ENCODE measurements at places on chromosomes 11 and 22. TPM values are rescaled to one million over a fixed set of nuclear protein-coding genes. Genes with fewer than 3 reads are reported as not detected.

Gene INS
- polyA plus RNA-seq: not detected

- peaks cover 19% of the 10 kb centered on the region for H3K4me1 ChIP-seq
- DNase-seq: no peak
- no peak overlapping the region for H3K27ac ChIP-seq
- H3K27me3 ChIP-seq: no peaks in the 10 kb centered on the region
Measured at GRCh38 chr22:39277142-39277607, 32.4 kb upstream of the PDGFB start.

Gene LGALS12
- 0.12 TPM for polyA plus RNA-seq

GRCh38 chr11:115636753-115637527, 132.7 kb upstream of the CADM1 start:
- no peak for DNase-seq
- no peaks in the 10 kb centered on the region for H3K36me3 ChIP-seq

DNA sequence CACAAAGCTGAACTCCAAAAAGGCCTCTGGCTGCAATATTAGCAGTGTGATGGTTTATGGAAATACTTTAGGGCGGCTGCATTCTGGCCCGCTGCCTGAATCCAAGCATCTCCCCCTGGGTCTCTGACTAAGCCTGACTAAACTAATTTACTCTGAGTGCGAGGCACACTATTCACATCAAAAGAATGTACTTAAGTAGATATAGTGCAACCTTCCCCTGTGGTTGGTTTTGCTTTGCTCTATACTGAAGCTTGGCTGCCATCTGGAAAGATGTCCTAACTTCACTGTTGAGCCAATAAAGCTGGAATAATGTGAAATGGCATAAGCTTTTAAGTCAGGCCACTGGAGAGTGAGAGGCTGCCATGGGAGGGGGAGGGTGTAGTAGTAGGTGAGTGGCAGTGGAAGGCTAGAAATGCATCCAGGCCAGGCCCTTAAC, 321.6 kb downstream of the AASDHPPT start:
- no peaks in the 10 kb centered on the region for H3K27me3 ChIP-seq
- H3K4me3 ChIP-seq: no peak overlapping the region
- no peaks in the 10 kb centered on the region for H3K4me1 ChIP-seq
- H3K36me3 ChIP-seq: no peaks in the 10 kb centered on the region
- DNase-seq: no peak
- peak overlapping the region; percentile 1 for H3K27ac ChIP-seq

- no peaks in the 10 kb centered on the region for H3K27me3 ChIP-seq
- H3K4me1 ChIP-seq: peaks cover 6% of the 10 kb centered on the region
- peak; percentile 68 for DNase-seq
- no peaks in the 10 kb centered on the region for H3K36me3 ChIP-seq
- no peak within 1 kb of the TSS for H3K27ac ChIP-seq
Measured at GRCh38 chr11:49208006-49208721, at the start of gene FOLH1. Gene FOLH1, minus strand, starts transcription at chr11:49208602. Its CDS starts 193 bp downstream, at chr11:49208409.

GRCh38 chr11:3163241-3163981, 1.7 kb downstream of the OSBPL5 start:
- H3K27ac ChIP-seq: no peak overlapping the region
- peaks cover 7% of the 10 kb centered on the region for H3K36me3 ChIP-seq
- H3K27me3 ChIP-seq: peaks cover 3% of the 10 kb centered on the region

DNA sequence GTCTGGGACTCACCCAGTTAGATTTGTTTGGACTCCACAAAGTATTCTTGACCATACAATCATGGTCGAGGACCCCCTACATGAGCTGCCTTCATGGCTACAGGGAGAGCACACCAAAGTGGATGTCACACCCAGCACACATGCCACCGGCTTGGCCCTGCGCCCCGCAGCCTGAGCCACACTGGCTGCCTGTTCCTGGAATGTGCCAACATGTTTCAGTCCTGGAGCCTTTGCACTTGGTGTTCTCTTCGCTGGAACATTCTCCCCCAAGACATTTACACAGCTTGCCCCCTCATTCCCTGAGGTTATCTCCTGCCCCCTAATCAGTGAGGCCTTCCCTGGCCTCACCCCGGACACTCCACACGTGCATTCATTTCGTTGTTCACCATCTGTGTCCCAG, 46.0 kb downstream of the PPARA start:
- H3K4me1 ChIP-seq: peaks cover 2% of the 10 kb centered on the region
- no peak overlapping the region for H3K4me3 ChIP-seq
- peaks cover 24% of the 10 kb centered on the region for H3K36me3 ChIP-seq
- no peak overlapping the region for H3K27ac ChIP-seq

Gene ZBED5
- 96.0 TPM for polyA plus RNA-seq

- no peaks in the 10 kb centered on the region for H3K27me3 ChIP-seq
- no peaks in the 10 kb centered on the region for H3K4me1 ChIP-seq
- no peak overlapping the region for H3K27ac ChIP-seq
- no peak for DNase-seq
Measured at GRCh38 chr11:17572359-17572690, 25.3 kb downstream of the OTOG start.

Gene GAS2
- polyA plus RNA-seq: 5.7 TPM
